ENCODE measurements at places on chromosomes 6 and 20. TPM values are rescaled to one million over a fixed set of nuclear protein-coding genes. Genes with fewer than 3 reads are reported as not detected.
A peak's percentile ranks its signal among the peaks of the same experiment; 100 is the strongest.

DNA sequence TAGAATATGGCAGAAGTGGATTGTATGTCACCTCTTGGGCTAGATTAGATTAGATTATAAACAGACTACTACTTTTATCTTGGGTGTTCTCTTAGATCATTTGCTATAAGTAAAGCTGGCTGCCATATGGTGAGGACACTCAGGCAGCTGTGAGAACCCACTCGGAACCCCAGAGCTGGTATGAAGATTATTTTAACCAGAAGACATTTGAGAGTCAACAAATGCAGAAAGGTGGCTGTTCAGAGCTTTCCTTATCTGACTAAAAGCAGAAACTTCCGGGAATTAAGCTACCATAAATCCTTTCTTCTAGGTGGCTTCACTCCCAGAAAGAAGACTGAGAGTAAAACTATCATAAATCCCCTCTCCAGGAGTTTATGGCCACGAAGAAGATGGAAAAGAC is 91.9 kb downstream of the RNGTT start:
- DNase-seq, result peak; percentile 79

- DNase-seq, result no peak
Observed at GRCh38 chr6:36478051-36478526, 35.3 kb downstream of the KCTD20 start.

GRCh38 chr20:56171087-56172012 is 77.2 kb upstream of the MC3R start:
- DNase-seq, result peak; percentile 5

SDCBP2 gene
- 1.3 TPM for total RNA-seq

TINAG gene
- not detected for total RNA-seq

AKIRIN2 gene
- 17.7 TPM for total RNA-seq

CFAP61 gene
- total RNA-seq, result 0.43 TPM

RBCK1 gene
- total RNA-seq, result 78.0 TPM

TCP11 gene
- total RNA-seq, result 0.32 TPM
